HFF-Myc (cell line): ENCODE measurements at places on chromosomes 2 and 18.
A peak's percentile ranks its signal among the peaks of the same experiment; 100 is the strongest.

GRCh38 chr2:23624378-23624777 lies 239.4 kb downstream of the KLHL29 start:
- DNase-seq = no peak

- DNase-seq = no peak
Observed at GRCh38 chr2:159209341-159210306, 76.9 kb downstream of the WDSUB1 start.

GRCh38 chr2:73897934-73898333 lies 5.1 kb downstream of the ACTG2 start:
- DNase-seq = no peak

DNA sequence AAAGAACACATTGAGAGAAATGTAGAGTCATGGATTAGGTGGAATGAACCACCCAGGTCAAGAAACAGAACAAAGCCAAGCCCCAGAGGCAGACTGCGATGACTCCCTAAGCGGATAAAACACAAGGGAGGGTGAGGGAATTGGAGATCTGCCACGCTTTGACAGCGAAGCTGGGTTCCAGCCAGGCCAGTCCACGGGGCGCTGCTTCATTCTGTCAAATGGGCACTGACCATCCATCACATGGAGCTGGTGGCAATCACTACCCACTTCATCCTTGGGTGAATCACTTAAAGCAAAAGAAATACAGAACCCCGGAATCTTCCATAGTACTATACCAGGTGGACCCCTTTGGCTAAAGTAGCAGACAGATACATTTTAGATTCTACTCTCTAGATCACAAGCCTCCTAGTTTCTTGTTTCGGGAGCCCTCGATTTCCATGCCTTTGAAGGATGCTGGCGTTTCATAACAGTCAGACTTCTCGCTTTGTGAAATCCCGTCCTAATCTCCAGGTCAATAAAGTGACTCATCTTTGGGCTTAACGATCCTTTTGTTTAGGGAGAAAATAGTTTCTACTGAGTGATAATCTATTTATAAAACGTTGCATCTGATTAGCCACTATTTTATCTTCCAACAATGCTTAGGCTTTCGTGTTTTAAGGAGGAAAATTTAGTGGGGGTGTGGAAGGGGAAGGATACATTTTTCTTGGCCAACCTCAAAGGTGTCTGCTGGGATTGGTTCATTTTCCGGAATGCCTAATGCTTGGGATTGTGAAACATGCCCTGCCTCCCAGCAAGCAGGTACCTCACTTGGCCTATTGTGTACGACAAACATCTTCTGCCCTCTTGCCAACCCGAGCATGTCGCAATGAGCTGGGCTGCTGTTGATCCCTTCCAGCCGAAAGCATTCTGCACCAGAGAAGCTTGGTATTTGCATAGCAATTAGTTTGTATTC lies 44.1 kb upstream of the HDAC4 start:
- no peak for DNase-seq

DNA sequence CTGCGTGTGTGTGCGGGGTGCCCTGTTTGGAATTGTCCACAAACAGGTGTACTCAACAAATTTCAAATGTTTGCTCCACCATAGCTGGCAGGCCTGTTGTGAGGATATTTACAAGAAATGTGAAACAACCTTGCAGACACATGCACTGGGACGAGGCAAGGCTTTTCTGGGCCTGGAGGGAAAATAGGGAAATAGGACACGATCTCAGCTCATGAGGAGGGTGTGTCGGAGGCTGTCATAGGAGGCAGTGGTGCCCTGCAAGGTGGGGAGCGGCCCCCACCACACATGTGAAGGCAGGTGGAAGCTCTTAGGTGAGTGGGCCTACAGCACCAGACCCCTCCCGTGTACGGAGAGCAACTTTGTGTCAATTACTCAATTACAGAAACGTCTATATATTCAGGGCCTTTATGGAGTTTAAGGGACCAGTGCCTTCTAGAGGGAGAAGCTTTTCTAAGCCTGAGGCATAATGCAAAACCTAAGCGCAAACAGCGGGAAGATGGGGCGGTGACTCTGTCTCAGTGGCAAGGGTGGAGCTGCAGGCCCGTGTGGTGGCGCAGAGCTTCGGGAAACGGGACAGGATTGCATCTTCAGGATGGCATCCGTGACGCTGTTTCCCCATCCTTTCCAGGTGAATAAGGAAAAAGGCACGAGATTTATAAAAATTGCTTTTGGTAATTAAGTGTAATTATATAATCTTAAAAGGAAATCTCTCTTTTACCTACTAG lies 48.0 kb downstream of the RNF144A start:
- DNase-seq = no peak

DNA sequence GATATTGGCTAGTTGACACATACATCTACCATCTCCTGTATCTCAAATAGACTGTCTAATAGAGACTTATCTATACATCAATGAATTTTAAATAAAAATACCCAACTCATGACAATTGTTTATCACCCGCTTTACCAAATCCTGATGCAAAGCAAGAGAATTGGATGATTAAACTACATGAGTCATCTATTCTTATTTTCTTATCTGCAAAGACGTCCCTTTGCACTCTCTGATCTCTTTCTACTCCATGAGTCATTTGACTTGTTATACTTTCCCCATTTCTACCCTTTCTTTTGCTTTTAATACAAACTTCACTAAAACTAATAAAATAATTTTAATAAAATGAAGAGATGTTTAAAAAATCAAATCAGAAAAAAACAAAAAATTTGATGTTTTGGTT lies 261.7 kb upstream of the MAP2 start:
- no peak for DNase-seq

GRCh38 chr2:156489750-156490465 lies 53.7 kb downstream of the GPD2 start:
- no peak for DNase-seq

DNA sequence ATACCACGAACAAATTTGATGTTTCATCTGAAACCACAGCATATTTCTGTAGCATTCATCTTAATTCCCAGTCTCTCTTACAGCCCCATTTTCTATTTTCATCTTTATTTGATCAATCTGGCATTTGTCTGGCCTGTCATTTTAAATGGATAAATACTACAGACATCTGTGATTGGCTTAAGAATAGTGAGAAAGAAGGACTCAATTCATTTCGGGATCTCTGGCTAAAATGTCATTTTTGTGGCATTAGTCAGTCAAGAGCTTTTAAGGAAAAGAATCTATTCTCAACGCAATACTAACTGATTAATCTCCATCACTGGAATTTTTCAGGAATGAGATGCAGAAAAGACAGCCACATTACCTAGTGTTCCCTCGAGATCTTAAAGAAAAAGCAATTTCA lies 585.9 kb downstream of the IRS1 start:
- DNase-seq = peak; percentile 21

DNA sequence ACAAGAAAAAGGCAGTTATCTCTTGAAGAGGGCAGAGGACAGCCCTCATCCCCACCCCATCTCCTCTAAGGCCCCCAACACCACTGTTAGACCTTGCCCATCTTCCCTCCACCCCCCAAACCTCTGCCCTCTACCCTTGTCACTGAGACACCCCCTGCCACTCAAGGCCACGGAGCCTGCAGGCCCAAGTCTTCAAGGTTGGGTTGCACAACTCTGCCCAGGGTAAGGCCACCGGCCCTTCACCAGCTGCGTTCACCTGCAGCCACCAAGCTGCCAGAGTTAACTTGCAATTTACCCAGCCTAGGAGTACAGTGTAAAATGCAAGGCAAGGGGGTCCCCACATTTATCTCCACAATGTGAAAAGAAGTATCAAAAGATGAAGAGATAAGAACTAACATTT lies 128.7 kb upstream of the PKDCC start:
- no peak for DNase-seq

DNA sequence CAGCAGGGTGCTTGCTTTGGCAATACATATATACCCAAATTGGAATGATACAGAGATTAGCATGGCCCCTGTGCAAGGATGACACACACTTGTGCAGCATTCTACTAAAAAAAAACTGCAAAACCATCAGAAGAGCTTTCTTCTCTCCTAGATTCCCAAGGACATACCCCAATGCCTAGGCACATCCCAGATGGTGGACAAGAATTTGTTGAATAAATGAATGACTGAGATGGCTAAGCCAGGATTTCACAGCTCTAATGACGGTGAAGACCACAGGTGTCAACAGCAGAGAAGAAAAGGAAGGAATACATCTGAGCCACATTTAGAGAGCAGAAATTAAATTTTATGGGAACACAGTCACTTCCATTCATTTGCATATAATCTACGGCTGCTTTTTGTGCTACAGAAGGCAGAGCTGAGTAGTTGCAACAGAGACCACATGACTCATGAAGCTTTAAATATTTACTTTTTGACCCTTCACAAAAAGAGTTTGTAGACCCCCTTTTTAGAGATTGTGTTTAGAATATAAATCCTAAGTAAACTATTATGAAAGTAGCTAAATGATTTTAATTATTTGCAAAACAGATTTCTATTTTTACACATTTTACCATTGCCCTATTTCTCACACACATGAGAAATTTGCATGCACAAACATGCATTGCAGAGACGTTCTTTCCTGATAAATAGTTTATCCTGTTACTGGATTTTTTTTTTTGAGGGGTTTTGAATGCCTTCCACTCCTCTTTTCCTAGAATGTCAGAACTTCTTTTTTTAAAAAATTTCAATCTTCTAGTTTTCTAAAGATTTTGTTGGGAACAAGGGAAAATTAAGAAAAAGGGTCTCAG lies 119.0 kb downstream of the PMAIP1 start:
- DNase-seq = no peak

DNA sequence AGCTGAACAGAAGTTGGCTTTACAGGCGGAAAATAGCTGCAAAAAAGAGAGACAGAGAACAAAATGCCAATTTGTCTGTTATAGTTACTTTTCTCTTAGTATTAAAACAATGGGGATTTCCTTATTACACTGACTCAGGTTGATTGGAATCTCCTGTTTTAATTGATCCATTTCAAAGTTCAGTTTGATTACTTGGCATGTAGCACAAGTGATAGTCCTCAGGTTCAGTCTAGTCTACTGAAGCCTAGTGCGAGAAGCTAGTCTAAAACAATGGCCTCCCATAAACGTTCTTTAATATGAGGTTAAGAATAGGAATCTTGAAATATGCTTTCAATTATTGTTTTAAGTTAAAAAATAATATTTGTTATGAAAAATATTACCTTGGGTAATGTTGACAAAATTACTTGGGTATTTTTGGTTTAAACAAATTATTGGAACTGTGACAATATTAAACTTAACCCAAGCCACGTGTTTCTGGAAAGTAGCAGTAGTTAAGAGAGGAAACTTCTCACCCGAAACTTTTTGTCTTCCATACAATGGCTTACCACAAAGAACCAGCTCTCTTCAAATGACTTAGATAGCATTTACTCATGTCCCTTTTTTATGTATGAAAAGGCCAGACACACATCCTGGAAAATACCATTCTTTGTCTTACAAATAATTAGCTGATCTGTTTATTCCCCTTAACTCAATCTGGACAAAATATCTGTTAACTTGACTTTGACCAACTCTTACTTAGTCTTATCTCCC lies 1326.2 kb upstream of the TMEFF2 start:
- DNase-seq = no peak

DNA sequence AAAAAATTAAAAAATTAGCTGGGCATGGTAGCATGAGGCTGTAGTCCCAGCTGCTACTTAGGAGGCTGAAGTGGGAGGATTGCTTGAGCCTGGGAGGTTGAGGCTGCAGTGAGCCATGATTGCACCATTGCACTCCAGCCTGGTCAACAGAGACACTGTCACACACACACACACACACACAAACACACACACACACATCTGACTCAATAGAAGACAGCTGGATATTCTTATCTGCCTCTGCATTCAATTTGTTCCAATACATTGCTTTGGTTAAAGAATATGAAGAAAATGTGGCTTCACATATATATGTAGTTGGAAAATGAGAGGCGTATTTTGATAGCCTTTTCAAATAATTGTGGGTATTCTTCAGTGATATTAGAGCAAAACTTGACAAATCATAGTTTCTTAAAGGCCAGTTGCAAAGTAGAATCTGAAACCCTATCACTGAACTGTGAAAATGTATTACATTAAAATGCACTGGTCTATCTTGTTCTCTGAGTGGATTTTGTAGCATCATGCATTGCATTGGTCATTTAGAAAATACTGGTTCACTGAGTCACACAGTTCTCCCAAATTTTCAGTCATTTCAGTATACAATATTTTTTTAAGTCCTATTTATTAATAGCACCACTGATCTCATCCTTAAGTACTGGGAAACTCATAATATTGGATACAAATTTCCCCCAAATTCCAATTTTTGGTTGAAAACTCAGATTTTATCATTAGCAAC lies 140.9 kb downstream of the MCFD2 start:
- DNase-seq = no peak

GRCh38 chr2:36526226-36526625 lies 71.7 kb downstream of the FEZ2 start:
- no peak for DNase-seq

DNA sequence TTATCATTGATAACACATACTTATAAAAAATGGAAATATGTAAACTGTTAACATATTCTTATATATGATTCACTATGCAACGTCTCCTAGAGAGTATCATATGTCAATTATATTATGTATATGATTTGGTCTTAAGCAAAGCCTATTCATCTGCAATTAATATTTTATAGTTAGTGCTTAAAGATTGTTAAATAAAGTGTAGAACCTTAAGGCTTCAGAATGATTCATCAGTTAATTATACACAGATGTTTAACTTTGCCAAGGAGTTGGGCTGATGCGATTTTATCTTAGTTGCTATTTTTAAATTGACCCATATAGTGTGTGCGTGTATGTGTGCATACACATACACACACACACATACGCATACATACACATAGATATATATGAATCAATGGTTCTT lies 323.1 kb downstream of the RBM43 start:
- peak; percentile 24 for DNase-seq
